Right hindlimb (tissue), 1 donor: ENCODE measurements at places on chromosomes 7 and 10.

DNA sequence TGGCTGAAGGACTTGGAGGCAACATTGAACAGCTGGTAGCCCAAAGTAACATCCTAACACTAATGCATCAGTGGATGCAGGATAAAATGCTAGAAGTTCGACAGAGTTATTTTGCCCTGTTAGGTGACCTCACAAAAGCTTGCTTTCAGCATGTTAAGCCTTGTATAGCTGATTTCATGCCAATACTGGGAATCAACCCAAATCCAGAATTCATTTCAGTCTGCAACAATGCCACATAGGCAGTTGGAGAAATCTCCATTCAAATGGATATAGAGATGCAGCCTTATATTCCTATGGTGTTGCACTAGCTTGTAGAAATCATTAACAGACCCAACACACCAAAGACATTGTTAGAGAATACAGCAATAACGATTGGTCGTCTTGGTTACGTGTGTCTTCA, 62.9 kb downstream of the CCSER2 start:
- DNase-seq, result no peak

GRCh38 chr7:70788276-70788675, 343.7 kb upstream of the GALNT17 start:
- no peak for DNase-seq

GRCh38 chr10:25766213-25766612, 167.8 kb upstream of the MYO3A start:
- DNase-seq, result no peak

DNA sequence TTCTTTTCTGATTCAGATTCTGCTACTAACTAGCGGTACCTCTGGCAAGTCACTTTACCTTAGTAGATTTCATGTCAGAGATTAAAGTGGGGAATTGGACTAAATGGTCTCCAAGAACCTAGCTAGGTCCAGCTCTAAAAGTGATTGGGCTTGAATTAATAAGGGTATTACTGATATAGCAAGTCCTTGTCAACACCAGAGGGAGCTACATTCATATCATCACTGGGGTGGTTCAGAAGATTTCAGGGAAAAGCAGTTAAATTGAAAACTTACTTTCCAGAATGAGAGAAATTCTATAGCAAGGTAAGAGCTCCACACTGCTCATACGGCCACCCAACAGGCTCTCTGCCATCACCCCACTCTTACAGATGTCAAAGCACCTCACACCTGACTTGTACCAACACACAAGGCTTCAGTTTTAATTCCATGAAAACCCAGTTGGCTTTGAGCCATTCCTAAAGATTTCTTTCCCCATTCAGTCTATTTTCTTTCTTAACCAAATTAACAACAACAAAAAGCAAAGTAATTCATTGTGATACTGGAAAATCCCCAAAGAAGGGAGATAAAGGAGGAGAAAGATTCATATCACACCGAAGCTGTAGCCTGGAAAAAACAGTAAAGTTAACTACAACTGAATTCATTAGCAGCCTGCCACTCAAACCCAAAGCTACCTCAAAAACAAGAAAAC, 38.0 kb upstream of the SPOCK2 start:
- DNase-seq, result no peak

DNA sequence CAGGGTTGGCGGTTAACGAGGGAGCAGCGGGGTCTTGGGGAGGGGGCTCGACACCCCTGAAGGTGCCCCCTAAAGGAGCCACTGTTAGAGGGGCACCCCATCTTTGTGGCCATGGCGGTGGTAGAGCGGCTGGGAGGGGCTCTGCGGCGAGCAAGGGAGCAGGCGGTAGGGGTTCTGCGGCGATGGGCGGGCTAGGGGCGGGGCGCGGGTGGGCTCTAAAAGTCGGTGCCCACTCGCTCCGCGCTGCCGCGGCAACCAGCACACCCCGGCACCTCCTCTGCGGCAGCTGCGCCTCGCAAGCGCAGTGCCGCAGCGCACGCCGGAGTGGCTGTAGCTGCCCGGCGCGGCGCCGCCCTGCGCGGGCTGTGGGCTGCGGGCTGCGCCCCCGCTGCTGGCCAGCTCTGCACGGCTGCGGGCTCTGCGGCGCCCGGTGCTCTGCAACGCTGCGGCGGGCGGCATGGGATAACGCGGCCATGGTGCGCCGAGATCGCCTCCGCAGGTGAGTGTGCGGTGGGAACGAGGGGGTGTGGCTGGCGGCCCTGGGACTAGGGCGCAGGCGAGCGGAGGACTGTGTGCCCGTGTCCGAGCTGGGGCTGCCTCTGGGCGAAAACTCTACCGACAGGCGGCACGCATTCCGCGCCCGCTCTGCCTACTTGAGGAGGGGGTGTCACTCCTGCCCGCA, at the start of gene MEST:
MEST (plus strand) TSS at position 245 of the 682 bp plus-strand sequence; CDS start at position 474, 229 bp downstream.
- DNase-seq, result peak; percentile 89

DNA sequence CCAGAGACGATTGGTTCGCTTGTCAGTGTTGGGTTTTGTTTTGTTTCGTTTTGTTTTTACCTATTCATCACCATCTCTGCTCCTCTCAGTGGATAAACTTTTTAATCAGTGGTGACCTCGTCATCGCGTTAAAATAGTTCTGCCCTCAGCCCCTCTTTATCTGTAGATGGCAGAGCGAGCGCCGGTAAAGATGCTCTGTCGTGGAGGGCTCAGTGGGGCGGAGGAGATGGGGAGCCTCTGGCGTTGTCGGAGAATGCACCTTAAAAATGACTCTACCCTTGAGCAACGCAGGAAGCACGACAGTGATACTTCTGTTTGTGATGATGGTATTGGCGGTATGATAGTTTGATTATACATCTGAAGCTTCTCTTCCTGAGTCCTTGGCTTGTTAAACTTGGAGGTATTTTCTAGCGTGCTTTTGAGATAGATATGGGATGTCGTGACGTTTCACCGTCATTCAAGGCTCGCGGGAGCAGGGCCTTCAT, 554 bp downstream of the CSGALNACT2 start:
- DNase-seq, result no peak

GRCh38 chr10:101938305-101939007, 94.9 kb upstream of the KCNIP2 start:
- DNase-seq, result no peak

DNA sequence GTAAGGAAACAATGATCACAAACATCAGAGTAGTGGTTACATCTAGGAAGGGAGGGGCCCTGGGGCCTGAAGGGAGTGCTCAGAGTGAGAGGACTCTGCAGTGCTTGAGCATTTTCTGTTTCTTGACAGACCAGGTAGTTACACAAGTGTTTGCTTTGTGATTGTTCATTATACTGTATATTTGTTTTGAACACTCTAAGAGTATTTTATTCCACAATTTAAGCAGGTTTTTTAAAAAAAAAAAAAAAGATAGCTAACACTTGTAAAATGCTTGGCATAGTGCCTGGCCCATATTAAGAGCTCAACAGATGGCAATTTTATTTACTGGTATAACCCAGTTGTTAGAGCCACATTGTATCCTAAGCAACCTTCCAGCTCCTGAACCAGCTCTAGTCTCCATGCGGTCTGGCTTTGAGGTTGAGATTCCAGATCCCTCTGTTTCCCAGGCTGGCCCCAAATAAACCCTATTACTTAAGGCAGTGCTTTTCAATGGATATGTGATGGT, 20.1 kb upstream of the ATXN7L1 start:
- DNase-seq, result no peak

GRCh38 chr7:6402741-6403140, 45.0 kb downstream of the DAGLB start:
- no peak for DNase-seq

- DNase-seq, result no peak
Measured at GRCh38 chr7:116432527-116432916, 67.0 kb upstream of the CAV2 start.

DNA sequence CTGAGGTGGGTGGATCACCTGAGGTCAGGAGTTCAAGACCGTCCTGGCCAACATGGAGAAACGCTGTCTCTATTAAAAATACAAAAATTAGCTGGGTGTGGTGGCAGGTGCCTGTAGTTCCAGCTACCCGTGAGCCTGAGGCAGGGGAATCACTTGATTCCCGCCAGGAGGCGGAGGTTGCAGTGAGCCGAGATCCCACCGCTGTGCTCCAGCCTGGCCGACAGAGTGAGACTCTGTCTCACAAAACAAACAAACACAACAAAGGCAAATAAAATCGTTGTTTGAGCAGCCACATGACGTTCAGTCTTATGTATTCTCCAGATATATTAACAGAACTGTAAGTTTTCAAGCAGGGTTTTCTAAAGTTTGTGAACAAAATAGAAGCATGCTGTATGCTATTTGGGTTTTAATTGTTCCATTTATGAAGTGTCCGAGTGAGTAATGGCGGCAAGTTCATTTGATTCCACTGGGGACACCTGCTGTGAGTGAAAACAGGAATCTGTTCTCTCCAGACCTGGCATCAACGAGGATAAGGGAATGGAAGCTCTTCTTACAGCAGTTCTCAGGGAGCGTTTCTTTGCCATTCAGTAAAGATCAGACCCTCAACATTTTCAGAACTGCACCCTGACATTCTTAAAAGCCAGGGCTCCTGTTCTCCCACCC, 122.5 kb upstream of the PITRM1 start:
- no peak for DNase-seq

DNA sequence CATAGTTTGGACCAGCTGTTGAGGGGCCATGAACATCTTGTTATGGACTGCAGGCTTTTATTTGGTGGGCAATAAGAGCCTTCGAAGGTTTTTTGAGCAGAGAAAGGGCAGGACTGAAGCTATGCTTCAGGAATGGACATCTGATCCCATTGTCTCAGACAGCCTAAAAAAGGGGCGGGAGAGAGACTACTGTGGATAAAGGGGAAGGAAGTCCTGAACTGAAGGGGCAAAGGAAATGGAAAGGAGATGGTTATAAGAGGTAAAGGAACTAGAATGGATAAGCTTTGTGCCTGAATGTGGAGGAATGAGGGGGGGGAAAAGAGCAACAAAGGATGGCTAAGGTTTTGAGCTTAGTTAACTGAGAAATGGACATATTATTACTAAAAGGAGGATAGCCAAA, 172.5 kb downstream of the SKAP2 start:
- no peak for DNase-seq

DNA sequence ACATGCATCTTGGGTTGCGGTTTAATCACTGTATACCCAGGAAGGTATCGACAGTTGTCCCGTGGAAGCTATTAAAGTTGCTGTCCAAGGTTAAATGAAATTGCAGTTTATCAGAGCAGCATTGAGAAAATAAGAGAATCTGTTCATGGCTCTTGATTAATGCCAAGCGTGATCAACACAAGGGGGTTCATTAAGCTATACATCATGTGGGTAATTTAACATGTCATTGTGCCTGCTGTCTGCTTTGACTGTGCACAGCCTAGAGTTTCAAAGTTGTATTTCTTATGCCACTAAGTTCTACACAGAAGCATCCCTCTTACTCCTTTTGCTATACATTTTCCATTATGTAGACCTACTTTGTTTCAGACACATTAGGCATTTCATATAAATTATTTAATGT, 74.8 kb upstream of the SP8 start:
- no peak for DNase-seq

DNA sequence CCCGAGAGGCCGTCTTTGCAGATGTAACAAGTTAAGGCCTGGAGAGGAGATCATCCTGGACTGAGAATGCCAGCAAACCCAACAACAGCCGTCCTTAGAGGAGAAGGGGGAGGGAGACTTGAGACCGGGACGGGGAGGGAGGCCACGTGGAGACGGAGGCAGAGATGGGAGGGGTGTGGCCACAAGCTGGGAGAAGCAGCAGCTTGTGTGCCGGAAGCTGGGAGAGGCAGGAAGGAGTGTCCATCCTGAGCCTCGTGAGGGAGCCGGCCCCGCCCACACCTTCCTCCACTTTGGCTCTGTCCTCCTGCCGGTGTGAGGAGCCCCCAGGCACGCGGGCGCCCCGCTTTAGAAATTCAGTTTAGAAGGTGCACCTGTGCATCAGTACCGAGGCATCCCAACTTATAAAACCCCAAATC, 95.7 kb downstream of the DNAJB6 start:
- DNase-seq, result no peak

GRCh38 chr10:32160864-32161263, 104.6 kb upstream of the KIF5B start:
- no peak for DNase-seq

GRCh38 chr10:105239311-105240219, 598.5 kb downstream of the SORCS3 start:
- DNase-seq, result no peak

GRCh38 chr10:49653273-49653929, 26.1 kb upstream of the C10orf53 start:
- DNase-seq, result no peak

- no peak for DNase-seq
Measured at GRCh38 chr10:130202984-130203621, 66.9 kb downstream of the GLRX3 start.

DNA sequence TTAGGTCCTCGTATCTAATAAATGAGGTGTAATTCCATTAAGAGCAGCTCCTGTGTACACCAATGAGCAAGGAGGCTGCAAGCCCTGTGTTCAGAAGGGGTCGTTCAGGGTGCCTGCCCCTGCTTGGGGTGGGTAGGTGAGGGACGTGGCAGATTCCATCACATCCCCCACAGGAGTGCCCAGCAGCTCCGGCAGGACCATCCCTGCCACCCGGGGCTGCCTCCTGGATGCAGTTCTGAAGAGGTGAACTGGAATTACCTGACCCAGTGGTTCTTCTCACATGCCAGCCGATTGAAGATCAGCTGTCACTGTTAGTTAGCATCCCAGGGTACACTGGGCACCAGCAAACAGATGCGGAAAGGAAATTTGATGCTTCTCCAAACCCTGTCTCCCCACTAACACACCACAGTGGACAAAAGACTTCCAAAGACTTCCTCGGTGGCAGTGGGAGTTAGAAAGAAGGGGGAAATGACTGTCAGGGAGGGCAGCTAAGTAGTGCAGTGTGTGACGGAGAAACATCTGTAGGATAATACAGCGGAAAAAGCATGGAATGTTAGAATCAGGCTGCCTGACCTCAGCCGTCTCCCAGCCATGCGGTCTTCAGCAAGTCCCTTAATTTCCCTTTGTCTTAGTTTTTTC, 313.6 kb upstream of the ZMIZ1 start:
- DNase-seq, result peak; percentile 61

DNA sequence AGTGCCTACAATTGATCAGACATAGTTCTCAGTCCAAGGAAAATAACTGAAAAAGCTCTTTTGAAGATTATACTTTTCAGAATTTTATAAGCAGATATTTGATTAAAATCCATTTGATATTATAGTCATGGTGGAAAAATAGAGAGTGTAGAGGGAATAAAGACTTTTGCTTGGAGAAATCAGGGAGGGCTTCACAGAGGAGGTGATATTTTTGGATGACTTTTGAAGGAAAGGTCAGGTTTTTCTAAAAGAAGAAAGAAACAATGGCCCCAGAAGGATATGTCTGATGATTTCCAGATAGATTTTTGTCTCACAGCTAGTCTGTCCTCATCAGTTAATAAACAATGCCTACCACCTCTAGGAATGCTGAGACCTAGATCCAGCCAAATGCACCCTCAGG, 806.3 kb upstream of the CELF2 start:
- DNase-seq, result no peak

DNA sequence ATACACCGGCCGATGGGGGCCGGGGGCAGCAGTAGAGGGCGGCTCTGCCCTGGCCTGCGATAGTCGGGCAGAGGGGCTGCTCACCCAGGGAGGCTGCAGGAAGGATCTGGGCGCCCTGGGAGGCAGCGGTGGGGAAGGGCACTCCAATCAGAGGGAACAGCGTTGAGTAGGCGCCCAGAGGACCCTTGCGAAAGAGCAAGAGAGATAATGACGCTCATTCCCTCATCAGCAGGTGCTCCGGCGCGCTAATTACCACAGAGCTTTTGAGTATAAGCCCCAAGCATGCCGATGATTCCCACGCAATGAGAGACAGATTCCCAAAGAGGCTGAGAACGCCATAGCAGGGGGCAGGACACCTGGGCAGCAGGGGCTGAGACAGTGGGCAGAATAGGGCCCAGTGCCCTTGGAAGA, 215.3 kb downstream of the MAD1L1 start:
- peak; percentile 28 for DNase-seq

- no peak for DNase-seq
Measured at GRCh38 chr7:107446988-107447387, 22.9 kb upstream of the GPR22 start.

GRCh38 chr7:80804589-80804988, 114.3 kb downstream of the SEMA3C start:
- DNase-seq, result no peak
